Liver (tissue), 10 donors: ENCODE measurements at places on chromosomes 11 and 22.

DNA sequence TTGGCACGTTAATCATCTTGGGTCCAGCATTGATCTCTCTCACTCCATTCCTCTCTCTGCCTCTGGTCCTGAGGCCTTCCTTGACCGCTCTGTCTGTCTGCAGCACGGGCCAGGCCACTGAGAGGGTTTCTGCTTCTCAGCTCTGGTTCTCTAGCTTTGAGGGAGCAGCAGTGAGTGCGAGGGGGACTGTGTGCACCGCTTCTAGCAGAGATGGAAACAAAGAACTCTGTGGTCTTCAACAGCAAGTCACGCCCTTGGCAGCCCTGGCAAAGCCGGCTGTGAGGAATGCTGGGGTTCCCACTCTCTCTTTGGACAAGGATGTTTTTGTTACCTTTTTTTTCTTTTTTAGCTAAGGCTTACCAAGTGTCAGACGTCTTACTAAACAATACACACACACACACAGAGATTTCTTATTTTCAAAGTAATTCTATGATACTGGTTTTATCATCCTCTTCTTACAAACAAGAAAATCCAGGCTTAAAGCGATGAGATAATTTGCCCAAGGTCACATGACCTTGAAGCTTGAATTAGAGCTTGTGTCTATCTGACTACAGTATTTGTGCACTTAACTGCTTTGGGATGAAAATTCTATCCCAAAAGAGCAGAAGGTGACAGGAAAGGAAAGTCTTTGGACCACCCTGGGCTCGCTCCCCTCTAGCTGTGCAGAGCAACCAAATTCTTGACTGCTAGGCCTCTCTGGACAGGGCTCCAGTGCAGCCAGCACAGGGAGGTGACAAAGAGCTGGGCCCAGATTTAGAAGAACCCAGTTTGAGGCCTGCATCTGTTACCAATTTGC, 293.2 kb downstream of the NTM start:
- no peak for DNase-seq

GRCh38 chr11:70538641-70539359, 140.5 kb downstream of the CTTN start:
- DNase-seq = no peak

- DNase-seq = no peak
Measured at GRCh38 chr11:10990160-10990559, 132.3 kb upstream of the ZBED5 start.

GRCh38 chr11:110720431-110721275, 8.4 kb upstream of the ARHGAP20 start:
- no peak for DNase-seq

- no peak for DNase-seq
Measured at GRCh38 chr11:88170673-88171072, 4.6 kb downstream of the RAB38 start.

GRCh38 chr22:34296461-34296860, 376.2 kb upstream of the LARGE1 start:
- DNase-seq = no peak

DNA sequence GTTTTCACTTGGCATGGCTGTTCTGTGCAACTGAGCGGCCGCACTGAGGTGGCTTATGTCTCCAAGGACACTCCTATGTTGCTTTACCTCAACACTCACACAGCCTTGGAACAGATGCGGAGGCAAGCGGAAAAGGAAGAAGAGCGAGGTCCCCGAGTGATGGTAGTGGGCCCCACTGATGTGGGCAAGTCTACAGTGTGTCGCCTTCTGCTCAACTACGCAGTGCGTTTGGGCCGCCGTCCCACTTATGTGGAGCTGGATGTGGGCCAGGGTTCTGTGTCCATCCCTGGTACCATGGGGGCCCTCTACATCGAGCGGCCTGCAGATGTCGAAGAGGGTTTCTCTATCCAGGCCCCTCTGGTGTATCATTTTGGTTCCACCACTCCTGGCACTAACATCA, 2.1 kb downstream of the CLP1 start:
- no peak for DNase-seq

DNA sequence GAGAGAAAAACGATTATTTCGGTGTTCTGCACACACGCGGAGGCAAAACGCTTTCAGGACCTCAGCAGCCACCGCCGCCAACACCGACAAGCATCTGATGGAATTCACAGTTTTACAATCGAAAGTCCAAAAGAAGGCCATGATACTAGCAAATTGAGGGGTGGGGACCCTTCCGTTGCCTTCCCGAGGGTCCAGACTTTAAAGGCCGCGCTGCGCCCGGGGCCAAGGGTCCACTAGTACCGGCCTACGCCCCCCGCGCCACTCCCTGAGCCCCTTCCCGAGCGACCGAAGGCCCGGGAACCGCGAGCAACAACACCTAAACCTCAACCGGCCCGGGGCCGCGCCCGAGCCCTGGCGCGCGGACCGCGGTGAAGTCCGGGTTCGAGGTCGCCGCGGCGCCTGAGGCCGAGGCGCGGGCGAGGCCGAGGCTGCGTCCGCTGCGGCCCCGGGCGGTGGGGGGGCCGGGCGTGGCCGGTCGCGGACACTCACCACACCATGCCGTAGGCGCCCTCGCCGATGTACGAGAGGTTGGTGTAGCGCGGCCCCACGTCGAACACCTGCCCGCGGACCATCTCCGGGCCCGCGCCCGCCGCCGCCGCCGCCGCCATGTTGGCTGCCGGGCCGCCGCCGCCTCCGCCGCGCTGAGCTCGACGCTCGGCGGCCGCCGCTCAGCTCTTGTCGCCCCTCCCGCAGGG, 465 bp downstream of the MAPK1 start:
- DNase-seq = peak; percentile 56

DNA sequence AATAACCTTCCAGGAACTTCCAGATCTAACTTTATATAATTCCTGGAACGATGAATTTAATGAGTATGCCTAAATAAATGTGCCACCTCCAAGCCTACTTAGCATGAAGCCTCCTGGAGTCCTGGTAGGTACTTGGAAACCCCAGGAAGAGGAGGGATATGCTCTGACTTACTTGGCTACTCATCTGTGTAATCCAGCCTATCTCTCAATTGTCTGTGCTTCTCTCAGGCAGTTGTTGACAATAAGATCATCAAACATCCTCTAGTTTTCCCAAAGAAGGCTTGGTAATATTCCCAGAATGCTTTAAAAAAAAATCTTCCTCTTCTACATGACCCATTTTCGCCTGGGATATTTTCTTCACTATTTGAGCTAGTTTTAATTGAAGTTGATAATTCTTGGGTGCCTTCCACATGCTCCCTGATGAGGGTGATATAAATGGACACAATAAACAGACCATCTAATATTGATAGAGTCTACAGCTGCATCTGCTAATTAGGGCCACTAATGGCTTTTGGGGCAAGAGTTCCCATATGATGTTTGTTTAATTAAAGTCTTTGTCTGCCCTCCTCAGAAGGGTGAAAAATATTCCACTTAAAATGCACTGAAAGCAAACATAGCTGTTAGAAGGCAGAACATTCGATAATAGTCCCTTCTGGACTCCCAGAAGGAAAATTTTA, 75.5 kb upstream of the RAB38 start:
- no peak for DNase-seq

GRCh38 chr11:65352783-65353182, 1.8 kb upstream of the TIGD3 start:
- DNase-seq = no peak

GRCh38 chr11:15406851-15407351, 292.2 kb downstream of the INSC start:
- no peak for DNase-seq

DNA sequence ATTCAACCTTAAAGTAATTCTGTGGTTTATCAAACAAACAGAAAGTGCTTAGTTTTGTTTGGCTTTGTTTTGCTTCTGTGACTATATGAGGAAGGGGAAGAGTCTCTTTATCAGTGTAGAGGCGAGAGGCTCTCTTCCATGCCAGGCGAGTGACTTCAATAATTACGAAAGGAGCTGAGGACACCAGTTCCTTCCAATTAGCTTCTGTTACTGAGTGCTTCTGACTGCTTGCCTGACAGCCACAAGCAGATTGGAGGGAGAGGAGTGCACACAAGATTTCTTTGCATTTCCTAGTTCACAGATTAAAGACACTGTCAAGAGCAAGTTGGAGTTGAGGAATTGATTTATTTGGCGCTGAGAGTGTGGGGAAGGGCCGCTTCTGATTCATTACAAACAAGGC, 1484.5 kb upstream of the TENM4 start:
- DNase-seq = no peak

DNA sequence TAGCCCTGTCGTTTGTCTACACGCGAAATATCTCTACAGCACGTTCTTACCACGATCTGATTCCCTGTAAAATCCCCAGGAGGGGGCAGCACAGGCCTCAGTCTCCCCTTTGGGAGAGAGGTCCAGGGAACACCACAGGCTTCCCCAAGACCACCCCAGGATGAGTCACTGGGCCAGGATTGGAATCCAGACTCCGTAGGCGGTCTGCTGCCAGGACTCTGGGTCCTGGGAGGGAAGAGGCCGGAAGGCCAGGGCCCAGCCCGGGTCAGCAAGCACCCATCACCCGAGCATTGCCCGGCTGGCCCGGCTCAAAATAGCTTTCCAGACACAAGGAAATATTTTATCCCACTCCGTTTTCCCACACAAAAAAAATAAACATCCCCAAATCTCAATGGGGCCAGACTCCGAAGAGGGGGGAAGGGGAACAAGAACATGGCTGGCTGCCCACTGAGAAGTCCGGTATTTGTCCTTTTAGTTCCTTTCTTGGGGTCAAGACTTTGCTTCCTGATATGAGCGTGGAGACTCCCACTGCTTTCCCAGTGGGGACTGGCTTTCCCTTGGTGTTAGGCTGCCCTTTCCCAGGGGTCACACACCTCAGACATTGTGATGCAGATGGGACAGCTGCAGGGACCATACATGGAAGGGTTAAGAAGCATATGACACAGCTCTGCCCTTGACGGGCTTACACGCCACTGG, 91.3 kb downstream of the LRRC32 start:
- no peak for DNase-seq

GRCh38 chr22:39144101-39144767, 8.2 kb downstream of the CBX7 start:
- DNase-seq = peak; percentile 58

- no peak for DNase-seq
Measured at GRCh38 chr11:108872781-108873291, 208.0 kb downstream of the DDX10 start.

- DNase-seq = no peak
Measured at GRCh38 chr11:129237880-129238638, 45.9 kb upstream of the ARHGAP32 start.

- no peak for DNase-seq
Measured at GRCh38 chr11:34135439-34135838, 30.0 kb downstream of the NAT10 start.

GRCh38 chr11:64357904-64358535, 942 bp upstream of the RPS6KA4 start:
- DNase-seq = no peak

DNA sequence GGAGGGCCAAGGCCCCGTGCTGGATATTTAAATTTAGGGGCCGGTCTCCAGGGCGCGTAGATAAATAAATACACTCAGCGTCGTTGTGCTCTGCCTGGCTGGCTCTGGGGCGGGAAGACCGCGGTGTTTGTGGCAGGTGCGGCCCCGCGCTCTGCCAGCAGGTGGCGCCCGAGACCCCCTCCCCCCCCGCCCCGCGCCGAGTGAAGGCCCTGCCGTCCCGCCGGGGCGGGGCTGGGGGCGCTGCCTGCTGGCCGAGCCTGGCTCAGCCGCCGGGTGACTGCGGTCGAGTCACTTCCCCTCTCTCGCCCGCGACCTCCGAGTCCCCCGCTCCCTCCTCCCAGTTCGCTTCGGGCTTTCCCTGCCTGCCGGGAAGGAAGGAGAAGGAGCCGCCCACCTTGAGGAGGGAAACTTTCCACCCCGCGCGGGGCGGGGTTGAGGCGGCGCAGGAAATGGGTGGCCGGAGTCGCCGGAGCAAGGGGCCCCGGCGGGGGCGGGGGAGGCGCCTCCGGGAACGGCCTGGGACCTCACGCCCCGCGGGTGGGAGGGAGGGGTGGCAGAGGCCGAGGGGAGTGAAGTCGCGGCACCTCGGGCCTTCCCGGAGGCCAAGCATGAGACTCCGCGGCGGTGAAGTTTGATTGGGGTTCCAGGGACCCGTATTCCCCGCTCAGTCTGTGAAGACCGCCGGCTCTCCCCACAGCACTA, 1.6 kb upstream of the EHBP1L1 start:
- peak; percentile 98 for DNase-seq

- DNase-seq = no peak
Measured at GRCh38 chr11:9180784-9181183, 84.4 kb downstream of the DENND5A start.

DNA sequence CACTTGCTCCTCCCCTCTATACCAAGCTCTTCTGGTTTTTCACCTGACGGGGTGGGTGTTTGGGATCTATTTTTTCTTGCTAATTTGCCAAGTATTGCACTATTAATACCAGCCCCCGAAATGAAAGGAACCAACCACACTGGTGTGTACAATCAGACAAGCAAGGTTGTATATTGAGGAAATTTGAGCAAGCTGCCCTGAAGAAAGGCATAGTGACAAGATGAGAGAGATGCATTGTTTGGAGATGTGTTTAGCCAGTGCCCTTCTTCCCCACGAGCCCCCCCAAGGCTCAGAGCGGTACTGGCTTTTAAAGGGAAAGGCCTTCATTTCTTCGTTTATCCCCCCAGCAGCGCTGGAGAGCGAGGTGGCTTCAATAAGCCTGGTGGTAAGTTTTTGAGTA, 15.2 kb upstream of the GAS2L1 start:
- no peak for DNase-seq

GRCh38 chr11:65468874-65469333, 29.9 kb upstream of the MALAT1 start:
- DNase-seq = peak; percentile 85

GRCh38 chr11:70423523-70424505, 25.5 kb downstream of the CTTN start:
- DNase-seq = no peak

DNA sequence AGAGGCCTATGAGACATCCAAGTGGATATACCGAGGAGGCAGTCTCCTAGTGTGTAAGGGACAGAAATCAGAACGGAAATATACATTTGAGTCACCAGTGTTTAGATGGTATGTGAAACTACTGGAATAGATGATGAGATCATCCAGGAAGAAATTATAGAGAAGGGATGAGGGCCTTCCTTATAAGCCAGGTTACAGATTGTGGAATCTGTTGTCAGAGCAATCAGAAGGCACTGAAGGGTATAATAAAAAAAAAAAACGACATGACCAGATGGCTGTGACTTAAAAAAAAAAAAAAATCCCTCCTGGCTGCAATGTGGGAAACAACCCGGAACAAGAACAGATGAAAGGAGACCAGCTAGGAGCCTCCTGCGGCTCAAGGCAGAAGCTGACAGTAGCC, 2.7 kb downstream of the MAJIN start:
- DNase-seq = no peak

GRCh38 chr11:65438257-65439151, 15.9 kb downstream of the NEAT1 start:
- DNase-seq = no peak

- DNase-seq = no peak
Measured at GRCh38 chr11:132058211-132058772, 687.9 kb downstream of the NTM start.
